GM12878 (cell line): ENCODE measurements at places on chromosomes 6 and 20. TPM values are rescaled to one million over a fixed set of nuclear protein-coding genes. Genes with fewer than 3 reads are reported as not detected.

Gene NEU1
- 22.5 and 22.7 TPM in 2 replicates for total RNA-seq

Gene AURKA
- total RNA-seq, result 59.4 and 61.2 TPM in 2 replicates

Gene PNPLA1
- not detected in 2 replicates for total RNA-seq

DNA sequence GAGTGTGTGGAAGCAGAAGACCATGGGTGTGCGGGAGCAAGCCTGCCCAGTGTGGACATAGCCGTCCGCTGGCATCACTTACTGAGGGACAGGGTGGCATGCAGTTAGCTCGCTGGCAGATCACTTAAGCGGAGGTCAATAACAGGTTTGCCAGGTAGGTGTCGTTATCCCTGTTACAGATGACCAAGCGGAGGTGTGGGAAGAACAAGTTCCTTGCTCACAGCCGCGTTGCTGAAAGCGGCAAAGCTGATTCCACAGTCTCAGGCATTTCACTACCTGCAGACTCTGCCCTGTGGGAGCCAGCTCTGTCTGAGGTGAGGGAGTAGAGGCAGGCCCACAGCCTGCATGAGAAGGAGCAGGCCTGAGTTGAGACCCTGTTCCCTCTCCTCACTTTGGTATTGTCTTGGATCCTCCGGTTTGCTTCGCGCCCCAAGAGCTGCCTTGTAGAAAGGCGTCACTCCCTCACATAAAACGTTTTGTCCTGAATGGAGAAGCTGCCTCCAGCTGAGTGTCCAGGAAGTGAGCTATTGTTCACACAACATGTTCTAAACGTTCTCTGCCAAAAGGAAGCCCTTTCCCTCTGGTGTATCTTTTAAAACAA lies 96.9 kb downstream of the TCP11 start:
- H3K4me3 ChIP-seq, result no peak overlapping the region
- no peaks in the 10 kb centered on the region for H3K36me3 ChIP-seq
- DNase-seq, result no peak

GRCh38 chr6:166566026-166567011 lies 20.2 kb downstream of the RAMACL start:
- no peaks in the 10 kb centered on the region for H3K27me3 ChIP-seq
- no peak for DNase-seq
- H3K4me1 ChIP-seq, result no peaks in the 10 kb centered on the region
- no peaks in the 10 kb centered on the region for H3K36me3 ChIP-seq

GRCh38 chr20:62755817-62756724 lies 40.2 kb upstream of the MRGBP start:
- no peaks in the 10 kb centered on the region for H3K4me1 ChIP-seq
- no peak for DNase-seq
- H3K27ac ChIP-seq, result no peak overlapping the region
- no peak overlapping the region for H3K4me3 ChIP-seq

DNA sequence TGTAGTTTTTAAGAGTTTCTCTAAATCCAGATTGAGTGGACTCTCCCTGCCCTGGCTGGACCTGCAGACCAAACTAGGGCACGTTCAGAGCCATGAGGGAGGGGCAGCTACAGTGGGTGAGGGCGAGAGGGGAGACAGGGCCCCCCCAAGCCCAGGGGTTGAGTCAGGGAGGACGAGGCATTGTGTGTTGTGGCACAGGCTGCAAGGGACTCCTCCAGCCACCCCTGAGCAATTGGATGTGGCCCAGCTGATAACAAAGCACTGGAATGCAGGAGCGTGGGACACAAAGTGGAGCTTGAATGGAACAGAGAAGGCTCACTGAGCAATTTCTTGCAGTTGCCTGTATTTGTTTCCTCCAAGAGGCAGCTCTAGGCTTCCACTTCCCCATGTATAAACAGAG lies 43.5 kb upstream of the MYL9 start:
- no peak for DNase-seq
- peaks cover 25% of the 10 kb centered on the region for H3K36me3 ChIP-seq
- H3K4me1 ChIP-seq, result no peaks in the 10 kb centered on the region
- H3K27me3 ChIP-seq, result no peaks in the 10 kb centered on the region
- H3K4me3 ChIP-seq, result no peak overlapping the region

DNA sequence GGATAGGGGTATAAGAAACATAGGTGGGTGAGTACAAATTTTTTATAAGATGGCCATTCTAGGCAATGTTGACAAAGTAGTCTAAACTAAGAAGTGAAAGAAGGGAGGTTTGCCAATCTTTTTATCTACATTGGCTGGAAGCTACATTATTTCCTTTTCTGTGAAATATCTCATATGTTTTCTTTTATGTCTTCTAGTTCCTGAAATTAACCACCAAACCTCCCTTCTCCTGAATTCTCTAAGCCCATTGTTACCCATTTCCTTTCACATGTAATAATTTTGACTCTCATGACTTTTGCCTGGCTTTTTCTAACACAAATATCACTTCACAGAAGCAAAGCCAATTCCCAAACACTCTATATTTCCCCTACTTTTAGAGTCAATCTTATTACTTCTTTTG lies 496.2 kb upstream of the JAG1 start:
- H3K36me3 ChIP-seq, result no peaks in the 10 kb centered on the region
- H3K27me3 ChIP-seq, result no peaks in the 10 kb centered on the region
- DNase-seq, result no peak
- no peak overlapping the region for H3K27ac ChIP-seq
